Stimulated activated CD4-positive, alpha-beta T cell treated with anti-CD3 and anti-CD28 coated beads, Interleukin-12 subunit alpha, Interleukin-12 subunit beta, amount 100 ng/mL, for 48 hours (primary cell): ENCODE measurements at places on chromosomes 3 and 15.

DNA sequence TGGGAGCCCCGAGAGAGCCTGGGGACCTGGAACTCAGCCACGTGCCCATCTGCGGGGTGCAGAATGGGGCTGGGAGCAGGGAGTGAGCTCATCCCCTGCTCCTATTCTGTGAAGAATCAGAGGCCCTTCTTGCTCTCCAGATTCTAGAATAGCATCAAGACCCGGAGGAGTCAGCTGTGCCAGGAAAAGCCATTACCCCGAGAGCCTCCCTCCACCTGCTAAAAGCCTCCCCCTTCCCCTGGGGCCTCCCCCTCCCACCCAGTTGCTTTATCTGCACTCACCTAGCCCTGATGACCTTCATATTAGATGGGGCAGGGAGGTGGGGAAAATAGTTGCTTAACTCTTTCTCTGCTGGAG lies 23.1 kb downstream of the CCDC33 start:
- DNase-seq: no peak

- DNase-seq: no peak
These were observed 193.2 kb downstream of the MEX3B start for GRCh38 chr15:81852411-81853149.

GRCh38 chr3:129553719-129554118 lies 10.7 kb downstream of the H1-8 start:
- no peak for DNase-seq

DNA sequence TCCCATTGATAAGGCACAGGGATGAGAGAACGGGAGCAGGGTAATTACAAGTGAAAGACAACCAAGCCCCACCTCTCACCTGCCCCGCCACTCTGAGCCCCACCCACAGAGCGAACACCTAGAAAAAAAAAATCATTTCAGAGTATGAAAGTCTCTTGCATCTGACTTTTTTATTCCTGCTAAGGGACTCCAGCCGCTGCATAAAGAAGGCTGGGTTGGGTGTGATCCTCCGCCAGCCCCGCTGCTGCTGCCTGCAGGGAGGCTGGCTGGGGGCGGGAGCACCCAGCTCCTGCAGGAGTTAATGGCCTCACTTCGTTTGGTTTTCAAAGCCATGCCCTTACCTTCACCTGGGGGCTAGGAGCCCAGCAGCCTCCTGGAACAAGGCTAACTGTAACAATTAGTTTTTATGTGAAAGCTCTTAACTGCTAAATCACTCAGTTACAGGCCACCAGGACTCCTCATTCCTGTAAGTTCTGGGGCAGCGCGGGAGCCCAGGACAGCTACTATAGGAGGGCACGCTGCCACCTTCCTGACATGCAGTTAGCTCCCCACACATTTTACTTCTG lies 78.0 kb upstream of the SNRPA1 start:
- DNase-seq: no peak

DNA sequence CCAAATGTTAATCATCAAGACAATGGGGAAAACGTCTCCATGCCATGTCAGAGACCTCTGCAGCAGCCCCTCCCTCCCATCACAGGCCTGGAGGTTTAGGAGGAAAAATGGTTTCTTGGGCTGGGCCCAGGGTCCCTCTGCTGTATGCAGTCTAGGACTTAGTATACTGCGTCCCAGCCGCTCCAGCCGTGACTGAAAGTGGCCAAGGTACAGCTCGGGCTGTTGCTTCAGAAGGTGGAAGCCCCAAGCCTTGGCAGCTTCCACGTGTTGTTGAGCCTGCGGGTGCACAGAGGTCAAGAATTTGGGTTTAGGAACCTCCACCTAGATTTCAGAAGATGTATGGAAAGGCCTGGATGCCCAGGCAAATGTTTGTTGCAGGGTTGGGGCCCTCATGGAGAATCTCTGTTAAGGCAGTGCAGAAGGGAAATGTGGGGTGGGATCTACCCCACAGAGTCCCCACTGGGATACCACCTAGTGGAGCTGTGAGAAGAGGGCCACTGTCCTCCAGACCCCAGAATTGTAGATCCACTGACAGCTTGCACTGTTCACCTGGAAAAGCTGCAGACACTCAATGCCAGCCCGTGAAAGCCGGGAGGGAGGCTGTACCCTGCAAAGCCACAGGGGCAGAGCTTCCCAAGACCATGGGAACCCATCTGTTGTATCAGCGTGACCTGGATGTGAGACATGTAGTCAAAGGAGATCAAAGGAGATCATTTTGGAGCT lies 25.0 kb downstream of the NECTIN3 start:
- DNase-seq: no peak

DNA sequence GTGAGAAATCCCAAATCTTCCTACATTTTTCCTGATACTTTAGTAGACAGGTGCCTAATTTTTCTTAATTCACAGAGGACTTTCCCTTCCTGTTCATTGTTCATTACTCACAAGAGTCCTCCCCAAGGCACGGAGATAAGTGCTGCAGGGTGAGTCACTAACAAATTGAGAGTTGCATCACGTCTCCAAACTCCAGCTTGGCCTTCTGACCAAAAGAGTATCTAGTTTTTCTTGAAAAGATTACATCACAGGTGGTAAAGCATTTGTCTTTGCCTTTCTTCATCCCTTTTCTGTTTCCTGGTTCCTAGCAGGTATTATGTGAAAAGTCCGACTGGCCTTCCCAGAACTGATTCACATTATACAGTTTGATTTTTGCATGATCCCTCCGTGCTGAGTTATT lies 24.9 kb upstream of the RASGRP1 start:
- no peak for DNase-seq

DNA sequence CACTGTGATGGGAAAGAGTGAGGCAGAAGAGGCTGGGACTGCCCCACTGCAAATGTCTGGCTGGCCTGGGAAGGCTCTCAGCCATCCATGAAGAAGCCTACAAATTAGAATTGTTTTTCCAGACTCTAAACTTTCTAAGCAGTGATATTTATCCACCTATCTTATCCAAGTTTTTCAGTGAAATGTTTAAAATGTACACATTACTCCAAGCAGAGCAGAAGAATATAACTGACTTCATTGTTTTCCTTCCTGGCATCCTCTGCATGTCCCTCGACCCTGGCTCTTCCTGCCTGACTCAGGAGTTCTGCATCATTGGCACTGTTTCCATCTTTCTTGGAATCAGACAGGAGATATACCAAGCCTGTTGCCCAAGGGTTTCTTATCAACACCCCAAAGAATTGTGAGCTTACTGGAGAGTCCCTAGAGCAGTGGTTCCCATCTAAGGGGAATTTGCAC lies 401.5 kb upstream of the PROK2 start:
- DNase-seq: no peak

- no peak for DNase-seq
These were observed 136.7 kb downstream of the AQP9 start for GRCh38 chr15:58274885-58275284.

DNA sequence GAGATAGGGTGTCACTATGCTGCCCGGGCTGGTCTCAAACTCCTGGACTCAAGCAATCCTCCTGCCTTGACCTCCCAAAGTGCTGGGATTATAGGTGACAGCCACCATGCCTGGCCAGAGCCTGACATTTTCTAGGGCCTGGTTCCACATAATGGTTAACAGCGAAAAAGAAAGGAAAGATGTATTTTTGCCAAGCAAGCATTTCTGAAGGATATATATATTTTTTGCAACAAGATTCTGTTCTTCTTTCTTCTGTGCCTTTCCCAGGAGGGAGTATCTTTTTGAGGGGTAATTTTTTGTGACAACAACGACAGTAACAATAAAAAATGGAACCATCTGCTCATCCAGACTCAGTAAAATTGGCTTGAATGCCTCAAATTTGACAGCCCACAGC lies 8.3 kb upstream of the DNAJA4 start:
- DNase-seq: no peak

DNA sequence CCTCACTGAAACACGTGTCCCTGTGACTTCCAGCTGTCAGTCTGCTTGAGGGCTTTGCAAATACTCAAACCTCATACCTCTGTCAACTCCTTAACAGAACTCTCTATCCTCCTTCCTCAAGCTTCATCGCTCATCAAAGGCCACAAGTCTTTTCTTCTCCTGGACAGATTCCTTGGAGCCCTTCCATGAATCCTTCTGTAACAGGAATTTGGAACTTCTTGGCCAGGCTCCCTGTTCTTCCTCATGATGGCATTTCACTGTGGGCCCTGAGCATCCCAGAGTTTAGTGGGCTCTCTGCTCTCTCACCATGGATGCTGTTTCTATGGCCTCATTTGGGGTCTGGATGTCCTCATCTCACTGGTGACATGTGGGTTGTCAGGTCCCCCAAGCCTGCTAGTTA lies 105.0 kb upstream of the TLE3 start:
- no peak for DNase-seq

DNA sequence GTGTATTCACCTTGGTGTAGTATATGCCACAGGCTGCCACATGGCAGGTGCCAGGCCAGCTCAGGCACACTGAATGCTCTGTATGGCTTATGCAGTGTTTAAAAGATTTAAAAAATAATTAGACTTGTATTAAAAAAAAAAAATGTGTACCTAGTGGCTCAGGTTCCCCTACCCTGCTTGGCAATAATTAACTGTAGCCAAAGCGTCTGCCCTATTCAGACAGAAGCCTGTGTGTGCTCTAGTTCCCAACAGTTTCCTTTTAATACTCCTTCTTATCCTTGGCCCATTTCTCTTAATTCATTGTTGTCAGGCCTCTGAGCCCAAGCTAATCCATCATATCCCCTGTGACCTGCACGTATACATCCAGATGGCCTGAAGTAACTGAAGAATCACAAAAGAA lies 752.2 kb upstream of the CFAP20DC start:
- DNase-seq: no peak

DNA sequence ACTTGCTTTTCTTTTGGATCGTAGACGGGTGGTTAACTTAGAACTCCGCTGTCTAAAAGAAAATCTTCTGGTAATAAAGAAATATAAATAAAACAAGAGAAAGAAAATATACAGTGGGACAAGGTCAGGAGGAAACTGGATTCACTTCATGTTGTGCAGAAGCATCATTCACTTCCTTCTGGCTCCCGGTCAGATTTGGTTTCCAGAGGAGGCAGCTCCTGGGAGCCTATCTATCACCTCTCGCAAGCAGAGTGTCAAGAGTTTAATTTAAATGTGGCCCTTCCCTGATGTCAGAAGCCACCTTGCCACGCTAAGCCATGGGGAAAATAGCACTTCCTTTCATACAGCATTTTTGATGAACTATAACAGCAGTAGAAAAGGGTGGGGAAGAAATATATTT lies 139.1 kb downstream of the NSMCE3 start:
- no peak for DNase-seq

GRCh38 chr3:13042127-13042701 lies 31.0 kb downstream of the IQSEC1 start:
- DNase-seq: no peak
